ENCODE measurements at places on chromosomes 16 and 17.

DNA sequence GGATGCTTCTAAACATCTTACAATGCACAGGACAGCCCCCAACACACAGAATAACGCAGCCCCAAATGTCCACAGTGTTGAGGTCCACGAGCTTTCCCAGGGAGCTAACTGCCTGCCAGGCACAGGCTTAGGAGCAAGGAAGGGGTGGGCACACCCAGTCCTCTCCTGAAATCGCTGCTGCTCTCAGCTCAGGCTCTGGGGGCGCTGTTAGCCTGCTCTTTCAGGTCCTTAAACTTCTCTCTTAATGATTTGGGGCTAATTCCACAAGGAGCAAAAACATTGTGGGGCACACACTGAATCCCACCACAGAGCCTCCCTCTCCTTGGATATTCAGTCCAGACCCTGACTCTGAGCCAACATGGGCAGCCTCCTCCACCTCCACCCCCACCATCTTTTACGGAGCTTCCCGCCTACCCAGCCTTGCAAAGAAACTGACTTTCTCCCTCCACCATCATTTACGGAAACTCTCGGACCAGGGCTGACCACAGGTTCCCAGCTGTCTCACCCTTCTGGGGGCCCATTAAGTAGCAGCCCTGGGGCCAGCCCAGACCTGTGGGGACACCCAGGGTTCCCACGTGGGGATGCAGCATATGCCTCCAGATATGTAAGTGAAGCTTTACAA lies 1.1 kb downstream of the CD300H start:
- H3K4me3 ChIP-seq = no peak overlapping the region
- no peaks in the 10 kb centered on the region for H3K4me1 ChIP-seq
- peak; percentile 43 for DNase-seq
- no peak overlapping the region for H3K27ac ChIP-seq
- peaks cover 52% of the 10 kb centered on the region for H3K27me3 ChIP-seq

- H3K4me1 ChIP-seq = peaks cover 5% of the 10 kb centered on the region
- H3K27ac ChIP-seq = no peak overlapping the region
- H3K27me3 ChIP-seq = peaks cover 49% of the 10 kb centered on the region
- DNase-seq = no peak
- H3K36me3 ChIP-seq = no peaks in the 10 kb centered on the region
Measured at GRCh38 chr16:17759451-17760390, 289.0 kb upstream of the XYLT1 start.

- H3K27ac ChIP-seq = no peak overlapping the region
- H3K4me1 ChIP-seq = no peaks in the 10 kb centered on the region
Measured at GRCh38 chr17:18332909-18333489, 17.9 kb downstream of the SMCR8 start.

- H3K4me1 ChIP-seq = peaks cover 33% of the 10 kb centered on the region
- DNase-seq = no peak
- no peak overlapping the region for H3K4me3 ChIP-seq
- H3K36me3 ChIP-seq = peaks cover 2% of the 10 kb centered on the region
Measured at GRCh38 chr17:77943971-77944370, 14.5 kb upstream of the TNRC6C start.

DNA sequence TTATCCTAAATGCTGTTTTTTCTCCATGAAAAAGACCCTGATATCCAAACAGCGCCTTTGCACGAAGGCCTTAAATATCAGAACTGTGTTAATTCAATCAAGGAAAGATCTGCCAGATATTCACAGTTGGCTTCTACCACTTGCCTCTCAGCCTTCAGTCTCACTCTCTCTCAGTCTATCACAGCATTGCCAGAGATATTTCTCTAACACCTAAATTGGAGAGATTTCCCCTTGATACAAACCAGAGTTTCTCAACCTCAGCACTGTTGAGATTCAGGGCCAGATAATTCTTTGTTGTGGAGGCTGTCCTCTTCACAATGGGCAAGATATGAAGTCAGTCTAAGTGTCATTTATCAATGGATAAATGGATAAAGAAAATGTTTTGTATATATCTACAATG lies 454.1 kb upstream of the MAF start:
- H3K4me1 ChIP-seq = peaks cover 7% of the 10 kb centered on the region
- no peaks in the 10 kb centered on the region for H3K36me3 ChIP-seq
- H3K4me3 ChIP-seq = no peak overlapping the region
- no peak for DNase-seq
